ENCODE measurements at places on chromosomes 3 and 15.
A peak's percentile ranks its signal among the peaks of the same experiment; 100 is the strongest.

DNA sequence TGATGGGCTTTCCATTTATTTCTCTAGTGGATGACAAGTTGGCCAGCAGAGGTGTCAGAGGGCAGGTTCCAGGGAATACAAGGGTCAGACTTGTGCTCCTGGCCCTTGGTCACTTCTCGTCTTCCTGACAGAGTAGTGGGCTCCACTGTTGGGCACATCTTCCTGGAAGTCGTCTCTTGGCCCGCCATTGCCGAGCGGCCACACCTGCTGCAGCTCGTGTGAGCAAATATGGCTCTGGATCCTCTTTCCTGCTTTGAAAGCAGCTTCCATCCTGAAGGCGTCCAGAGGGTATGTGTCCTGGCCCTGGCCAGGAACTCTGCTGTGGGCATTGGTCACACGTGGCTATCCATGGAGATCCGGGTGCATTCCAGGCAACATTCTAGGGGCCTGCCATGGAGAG, 100.2 kb downstream of the SNRPN start:
- no peak for DNase-seq

GRCh38 chr3:179972881-179973423, 63.8 kb downstream of the PEX5L start:
- DNase-seq, result no peak

DNA sequence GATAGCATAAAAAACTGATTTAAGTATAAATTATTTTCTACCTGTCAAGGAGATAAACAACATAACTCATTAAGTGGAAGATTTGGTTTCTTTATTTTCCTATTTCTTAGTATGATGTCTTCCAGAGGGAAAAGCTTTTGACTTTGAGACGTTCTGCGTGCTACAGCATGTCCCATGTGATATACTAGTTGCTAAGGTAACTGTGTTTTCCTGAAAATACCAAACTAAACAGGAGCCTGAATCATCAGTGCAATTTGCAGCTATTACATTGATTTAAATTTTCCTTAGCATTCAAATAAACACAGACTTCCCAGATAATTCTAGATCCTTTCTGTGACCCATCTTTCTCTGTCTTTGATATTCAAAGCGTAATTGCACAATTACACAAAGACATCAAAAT, 117.7 kb upstream of the P2RY1 start:
- no peak for DNase-seq

DNA sequence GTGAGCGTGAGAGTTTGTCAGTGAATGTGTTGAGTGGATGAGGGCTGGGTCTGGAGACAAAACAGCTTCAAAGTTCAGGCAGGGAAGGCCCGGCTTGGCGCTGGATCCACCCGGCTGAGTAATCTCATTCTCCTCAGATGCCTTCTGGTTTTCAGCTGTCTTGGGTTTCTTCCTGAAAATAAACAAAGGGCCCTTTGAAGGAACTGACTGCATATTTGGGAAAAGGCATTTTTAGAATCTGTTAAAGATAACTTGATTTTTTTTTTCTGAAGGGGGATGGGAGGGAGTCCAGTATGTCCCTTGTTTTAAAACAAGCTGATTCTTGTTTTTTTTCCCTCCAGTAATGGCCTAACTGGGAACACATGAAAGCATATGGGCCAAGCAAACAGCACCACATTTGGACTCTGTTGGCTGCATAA, 86.4 kb downstream of the TIGIT start:
- no peak for DNase-seq

DNA sequence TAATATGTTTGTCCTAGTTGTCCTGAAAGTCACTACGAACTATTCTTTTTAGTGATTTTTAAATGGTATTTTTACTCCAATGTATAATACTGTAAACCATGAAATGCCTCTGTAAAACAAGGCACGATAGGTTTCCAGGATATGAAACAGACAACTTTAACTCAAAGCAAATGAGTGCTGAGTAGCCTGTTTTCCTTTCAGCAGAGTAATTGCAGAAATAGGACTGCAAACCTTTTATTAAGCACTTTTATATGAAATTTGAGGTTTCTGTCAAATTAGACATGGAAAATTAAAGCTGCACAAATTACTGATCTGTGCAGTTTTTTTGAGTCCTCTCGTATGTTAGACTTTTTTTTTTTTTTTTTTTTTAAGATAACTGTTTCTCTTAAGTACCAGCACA, 16.2 kb downstream of the AKAP13 start:
- no peak for DNase-seq

GRCh38 chr15:60362321-60363086, 35.3 kb downstream of the ANXA2 start:
- peak; percentile 78 for DNase-seq

- DNase-seq, result no peak
Observed at GRCh38 chr3:105857601-105858000, 11.2 kb downstream of the CBLB start.

- DNase-seq, result no peak
Observed at GRCh38 chr3:44654039-44654438, 5.5 kb downstream of the ZNF35 start.

GRCh38 chr3:78881501-78881900, 886.3 kb downstream of the ROBO1 start:
- no peak for DNase-seq

DNA sequence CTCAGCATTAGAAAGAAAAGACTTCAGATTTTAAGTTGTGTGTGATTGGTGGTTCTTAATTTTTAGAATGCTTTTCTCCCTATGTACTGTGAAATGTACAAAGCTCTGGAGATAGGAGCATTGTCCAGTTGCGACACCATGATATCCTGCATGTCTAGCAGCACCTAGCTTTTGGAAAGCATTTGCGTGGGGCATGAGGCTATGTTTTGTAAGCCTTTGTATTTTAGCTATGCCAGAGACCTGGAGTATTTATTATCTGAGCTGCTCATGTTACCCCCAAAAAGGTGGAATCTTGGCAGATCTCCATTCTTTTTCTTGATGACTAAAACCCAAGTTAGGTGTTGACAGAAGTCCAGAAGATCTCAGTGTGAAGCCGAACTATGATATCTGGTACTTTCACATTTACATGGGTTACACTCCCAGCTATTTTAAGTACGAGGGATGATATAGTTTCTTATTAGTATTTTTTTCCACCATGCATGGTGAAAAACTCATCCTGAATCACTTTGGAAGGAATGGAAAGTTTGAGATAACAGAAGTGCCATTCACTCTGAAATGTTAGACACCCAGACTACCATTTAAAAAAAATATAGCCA, 126.7 kb upstream of the SAMMSON start:
- DNase-seq, result no peak

DNA sequence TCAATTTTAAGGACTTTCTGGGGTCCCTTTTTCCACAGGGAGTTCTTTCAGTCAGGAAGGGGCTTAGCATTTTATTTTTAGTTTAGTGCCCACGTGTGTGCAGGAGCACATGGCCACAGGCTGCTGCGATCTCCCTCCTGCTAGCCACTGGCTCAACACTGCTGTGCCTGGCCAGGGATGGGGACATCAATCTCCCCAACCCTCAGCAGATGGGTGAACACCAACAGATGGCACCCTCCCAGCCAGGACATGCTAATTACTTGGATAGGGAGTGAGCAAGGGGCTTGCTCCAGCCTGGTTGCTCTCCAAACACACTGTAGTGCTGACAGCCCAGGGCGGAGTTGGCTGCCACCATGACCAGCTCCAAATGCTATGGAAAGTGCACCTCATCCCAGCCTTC, 7.4 kb upstream of the RIOX2 start:
- no peak for DNase-seq

DNA sequence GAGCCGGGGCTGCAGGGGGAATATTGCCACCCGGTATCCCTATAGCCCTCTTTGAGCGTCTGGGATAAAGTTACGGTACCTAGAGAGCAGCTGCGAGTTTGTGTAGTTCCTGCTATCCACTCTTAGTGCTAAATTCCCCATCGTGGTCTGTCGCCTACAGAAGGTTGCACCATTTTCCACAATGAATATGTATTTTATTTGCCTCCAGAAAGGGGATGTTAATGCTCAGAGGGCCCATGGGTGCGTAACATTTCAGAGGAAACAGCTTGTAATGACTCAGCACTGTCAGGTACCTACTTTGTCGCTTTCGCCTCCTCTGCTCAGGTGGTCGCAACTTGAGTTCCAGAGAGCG, 1.1 kb downstream of the SLCO3A1 start:
- peak; percentile 53 for DNase-seq

DNA sequence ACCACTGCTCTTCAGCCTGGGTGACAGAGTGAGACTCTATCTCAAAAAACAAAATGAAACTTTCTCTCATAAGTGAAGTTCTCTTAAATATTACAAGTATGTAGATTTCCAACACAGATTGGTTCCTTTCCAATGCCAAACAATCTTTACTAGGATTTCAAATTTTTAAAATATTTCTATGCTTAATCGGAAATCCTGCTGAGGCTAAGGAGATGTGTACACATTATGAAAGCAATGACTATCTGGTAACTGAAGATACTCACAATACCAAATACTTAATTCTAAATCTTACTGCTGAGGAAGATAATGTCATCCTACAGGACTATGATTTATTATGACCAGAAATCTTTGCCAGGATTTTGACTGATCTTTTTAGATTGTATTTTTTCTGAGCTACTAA, 255.6 kb upstream of the ZNF717 start:
- DNase-seq, result no peak

GRCh38 chr15:83064859-83065258, 2.2 kb downstream of the BTBD1 start:
- DNase-seq, result no peak

DNA sequence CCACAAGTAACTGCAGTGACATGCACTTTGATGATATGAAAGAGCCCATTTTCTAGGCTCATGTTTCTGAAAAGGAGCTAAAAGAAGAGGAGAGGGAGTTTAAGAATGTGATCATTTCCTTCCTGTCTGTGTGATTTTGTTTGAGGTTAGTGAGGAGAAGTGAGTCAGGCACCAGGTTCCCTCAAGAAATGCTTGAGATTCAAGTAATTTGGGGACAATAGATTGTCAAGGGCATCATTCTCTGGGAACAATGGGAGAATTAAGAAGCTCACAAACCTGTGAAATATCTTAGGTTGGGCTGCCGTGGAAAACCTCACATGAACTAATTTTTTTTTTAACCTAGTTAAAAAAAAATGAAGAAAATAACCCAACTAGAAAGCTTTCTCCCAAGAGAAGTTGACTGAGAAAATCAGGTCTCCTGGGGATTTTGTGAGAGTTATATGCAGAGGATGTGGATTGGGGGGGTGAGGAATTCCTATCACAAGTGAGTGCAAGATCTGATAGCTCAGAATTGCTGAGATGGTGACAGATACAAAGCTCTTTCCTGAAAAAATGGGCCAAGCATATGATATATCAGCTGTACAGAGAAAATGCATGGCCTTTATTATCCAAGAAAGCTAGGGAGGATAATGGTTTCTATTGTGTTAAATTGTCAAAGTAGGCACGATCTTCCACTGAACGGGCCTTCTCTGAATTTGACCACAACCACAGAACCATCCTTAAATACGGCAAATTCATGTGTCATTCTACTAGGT, 203.3 kb downstream of the FEZF2 start:
- no peak for DNase-seq

DNA sequence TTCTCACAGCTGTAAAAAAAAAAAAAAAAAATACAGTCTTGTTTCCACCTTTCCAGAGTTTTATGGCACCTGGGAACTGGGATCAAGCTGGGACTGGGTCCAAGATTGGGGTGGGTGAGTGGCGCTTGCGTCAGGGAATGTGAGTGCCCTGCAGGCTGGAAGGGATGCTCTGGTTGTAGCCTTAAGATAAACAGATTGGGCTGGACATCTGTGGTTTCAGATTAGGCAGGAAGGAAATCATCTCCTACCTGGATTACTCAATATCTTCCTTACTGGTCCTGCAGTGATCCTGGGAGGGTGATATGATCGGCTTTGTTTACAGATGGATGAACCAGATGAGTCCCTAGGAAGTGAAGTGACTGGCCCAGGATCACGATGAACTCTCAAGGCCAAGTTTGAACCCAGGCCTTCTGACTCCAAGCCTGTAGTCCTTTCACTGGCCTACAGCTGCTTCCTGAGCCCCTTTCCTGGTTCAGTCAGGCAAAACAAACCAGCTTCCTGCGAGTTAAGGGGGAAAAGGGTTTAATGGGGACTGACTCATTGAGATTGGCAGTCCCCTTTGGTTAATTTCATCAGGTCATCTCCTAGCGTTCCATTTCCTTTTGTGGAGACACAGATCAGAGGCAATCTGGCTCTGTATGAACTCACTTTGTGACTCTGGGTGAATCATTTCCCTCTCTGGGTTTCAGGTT, 179.8 kb downstream of the THSD4 start:
- no peak for DNase-seq

- DNase-seq, result no peak
Observed at GRCh38 chr15:67105065-67105951, 39.9 kb downstream of the SMAD3 start.

GRCh38 chr3:23734481-23734880, 71.3 kb upstream of the UBE2E1 start:
- no peak for DNase-seq

DNA sequence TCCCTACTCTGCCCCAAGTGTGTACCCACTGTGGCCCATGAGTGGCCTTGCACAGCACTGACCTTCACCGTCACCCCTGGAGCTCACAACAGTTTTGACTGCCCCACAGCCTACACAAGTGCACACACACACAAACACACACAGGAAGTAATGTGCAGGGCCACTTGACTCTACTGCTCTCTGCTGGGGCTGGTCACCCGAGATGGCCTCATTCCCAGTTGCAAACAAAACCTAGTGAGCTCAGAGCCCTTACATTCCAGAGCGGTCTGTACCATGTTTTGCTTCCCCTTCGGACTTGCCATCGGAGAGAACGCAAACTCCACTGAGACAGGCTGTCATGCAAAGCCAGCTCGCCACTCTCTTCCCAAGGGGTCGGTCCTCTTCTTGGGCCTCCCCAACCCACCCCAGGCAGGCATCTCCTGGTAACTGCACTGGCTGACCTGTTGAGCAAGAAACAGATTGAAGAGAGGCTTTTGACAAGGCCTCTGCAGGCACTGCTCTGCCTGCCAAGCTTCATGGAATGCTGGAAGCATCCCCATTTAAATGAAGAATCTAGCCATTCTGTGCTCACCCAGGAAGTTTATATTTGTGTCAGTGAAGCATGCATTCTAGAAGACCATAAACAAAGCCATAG, 232.0 kb upstream of the IGF1R start:
- no peak for DNase-seq

GRCh38 chr3:18747383-18747782, 322.2 kb upstream of the SATB1 start:
- DNase-seq, result no peak

DNA sequence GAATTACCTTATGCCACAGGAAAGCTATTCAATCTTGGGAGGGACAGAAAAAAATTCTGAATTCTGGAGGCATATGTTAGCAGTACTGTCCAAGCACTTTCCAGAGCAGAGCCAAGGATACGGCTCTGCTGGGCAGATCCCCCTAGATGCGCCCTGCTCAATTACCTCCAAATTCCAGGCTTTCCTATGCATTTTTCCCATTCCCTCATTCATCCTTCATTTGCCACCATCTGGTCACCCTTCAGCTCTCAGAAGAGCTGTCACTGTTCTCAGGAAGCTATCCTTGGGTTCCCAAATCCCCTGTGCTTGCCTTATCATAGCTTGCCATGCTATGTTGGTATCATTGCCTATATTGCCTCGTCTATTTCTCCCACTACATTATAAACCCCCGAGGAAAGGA, 45.2 kb downstream of the RYK start:
- DNase-seq, result no peak

Measured in CD4-positive, alpha-beta T cell treated with Interleukin-2 at 100 ng/mL for 4 hours (primary cell).